HepG2 (cell line): ENCODE measurements at places on chromosomes 1 and 21. TPM values are rescaled to one million over a fixed set of nuclear protein-coding genes. Genes with fewer than 3 reads are reported as not detected.

The SV2A gene
- total RNA-seq = 0.45 and 0.84 TPM in 2 replicates

The CACNA1S gene
- total RNA-seq = not detected in 2 replicates

The SPRR2F gene
- not detected in 2 replicates for total RNA-seq

The RIPPLY3 gene
- total RNA-seq = 0.09 and 0.13 TPM in 2 replicates

The PTAFR gene
- 0.18 and 0.27 TPM in 2 replicates for total RNA-seq

The LRRC7 gene
- total RNA-seq = not detected in 2 replicates
